Activated naive CD8-positive, alpha-beta T cell treated with anti-CD3 and anti-CD28 coated beads for 36 hours (primary cell): ENCODE measurements at places on chromosomes 5 and 9. TPM values are rescaled to one million over a fixed set of nuclear protein-coding genes. Genes with fewer than 3 reads are reported as not detected.

Gene PCDHB5
- total RNA-seq = not detected

Gene PCDHB3
- not detected for total RNA-seq

DNA sequence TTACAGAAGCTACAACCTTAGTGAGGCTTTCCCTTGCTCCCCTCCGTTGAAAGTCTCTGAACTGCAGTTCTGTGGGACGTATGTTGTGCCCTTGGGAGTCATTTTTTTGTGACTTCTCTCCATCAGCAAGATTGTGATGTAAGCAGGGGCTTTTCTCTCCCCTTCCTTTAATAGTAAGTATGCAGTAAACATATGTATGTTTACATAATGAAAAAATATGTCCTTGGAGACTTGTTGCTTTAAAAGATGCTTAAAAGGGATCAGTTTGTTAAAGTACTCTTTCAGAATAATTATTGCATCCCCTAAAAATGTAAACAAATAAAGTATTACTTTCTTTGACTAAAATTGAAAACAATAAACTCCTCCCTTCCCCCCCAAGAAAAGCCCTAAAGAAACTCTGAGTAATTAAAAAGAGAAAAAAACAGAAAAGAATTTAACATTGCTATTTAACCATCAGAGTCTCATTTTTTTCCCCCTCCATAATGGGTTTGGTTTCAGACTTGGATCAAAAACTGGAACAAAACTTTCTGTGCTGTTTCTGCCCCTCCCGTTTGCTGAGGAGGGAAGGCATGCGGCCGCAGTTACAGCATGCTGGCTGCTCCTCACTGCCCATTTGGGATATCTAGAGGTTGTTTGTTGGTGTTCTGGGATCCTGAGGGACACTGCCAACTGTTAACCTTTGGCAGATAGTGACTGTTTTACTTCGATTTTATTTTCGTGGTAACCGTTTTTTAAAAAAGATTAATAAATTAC lies 40.2 kb downstream of the TRIO start:
- DNase-seq = no peak

DNA sequence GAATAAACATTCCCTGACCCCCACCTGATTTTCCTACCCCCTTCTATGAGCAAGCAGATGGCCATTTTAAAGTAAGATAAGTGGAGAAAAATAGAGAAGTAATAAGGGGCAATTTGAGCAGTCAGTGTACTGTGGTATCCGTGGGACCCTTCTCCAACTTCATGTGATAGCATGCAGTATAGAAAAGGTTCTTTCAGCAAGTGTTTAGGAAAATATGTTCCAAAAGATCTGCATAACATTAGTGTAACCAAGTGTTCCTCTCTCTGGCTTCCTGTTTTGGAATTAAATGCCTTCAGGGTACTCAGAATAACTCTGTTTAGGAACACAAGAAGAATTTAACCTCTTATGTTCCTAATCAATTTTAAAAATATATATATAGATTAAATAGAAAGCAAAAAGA lies 134.9 kb downstream of the ATG10 start:
- no peak for DNase-seq
